H9 (cell line): ENCODE measurements at places on chromosomes 1 and 21. TPM values are rescaled to one million over a fixed set of nuclear protein-coding genes. Genes with fewer than 3 reads are reported as not detected.

GRCh38 chr1:152728986-152729385, 21.0 kb downstream of the LCE4A start:
- no peak overlapping the region for H3K27ac ChIP-seq
- DNase-seq, result no peak
- H3K4me3 ChIP-seq, result no peak overlapping the region
- no peaks in the 10 kb centered on the region; the same call in 1 of the 2 replicates for H3K36me3 ChIP-seq

DNA sequence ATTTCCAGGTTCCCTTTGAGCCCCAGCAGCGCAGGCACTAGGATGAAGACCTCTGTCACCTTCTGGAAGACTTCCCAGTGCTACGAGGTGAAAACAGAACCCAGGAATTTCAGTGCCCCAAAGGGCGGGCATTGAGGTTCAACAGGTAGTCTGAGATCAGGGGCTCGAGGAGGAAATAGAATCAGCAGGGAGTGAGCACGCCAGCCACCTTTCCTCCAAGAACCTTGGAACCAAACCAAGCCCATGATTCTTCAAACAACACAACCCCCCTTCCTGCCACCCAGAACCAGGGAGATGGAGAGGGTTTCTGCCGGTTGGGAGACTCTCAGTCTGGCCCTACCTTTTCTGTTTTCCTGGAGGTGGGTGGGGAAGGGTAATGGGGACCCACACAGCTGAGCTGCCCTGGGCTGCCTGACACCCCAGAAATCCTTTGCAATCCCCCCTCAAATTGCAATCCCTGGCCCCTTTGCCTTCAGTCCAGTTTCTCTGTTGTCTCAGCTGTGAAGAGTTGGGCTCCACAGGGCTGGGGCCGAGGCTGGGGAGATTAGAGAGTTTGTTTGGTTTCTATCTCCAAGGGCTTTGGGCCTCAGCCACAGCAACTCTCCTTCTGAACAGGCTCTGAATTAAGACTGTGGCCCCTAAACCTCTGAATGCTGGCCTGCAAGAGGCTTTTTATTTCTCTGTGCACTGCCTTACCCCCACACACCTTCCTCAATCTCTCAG, 11.9 kb downstream of the SLC41A1 start:
- no peaks in the 10 kb centered on the region for H3K27me3 ChIP-seq
- no peak overlapping the region for H3K4me3 ChIP-seq
- no peaks in the 10 kb centered on the region for H3K4me1 ChIP-seq
- peaks cover 36% of the 10 kb centered on the region for H3K36me3 ChIP-seq
- no peak for DNase-seq
- no peak overlapping the region for H3K27ac ChIP-seq

The ITGB2 gene
- total RNA-seq, result 0.61 and 1.1 TPM in 2 replicates

The NBPF11 gene
- total RNA-seq, result 9.0 and 9.2 TPM in 2 replicates

GRCh38 chr1:177969109-177969508, 749 bp downstream of the SEC16B start:
- no peaks in the 10 kb centered on the region for H3K4me1 ChIP-seq
- no peak for DNase-seq
- no peak overlapping the region for H3K4me3 ChIP-seq
- H3K27me3 ChIP-seq, result no peaks in the 10 kb centered on the region

GRCh38 chr1:81867235-81867634, 66.5 kb downstream of the ADGRL2 start:
- no peaks in the 10 kb centered on the region for H3K27me3 ChIP-seq
- H3K4me1 ChIP-seq, result no peaks in the 10 kb centered on the region
- peaks cover 46% of the 10 kb centered on the region for H3K36me3 ChIP-seq
- no peak for DNase-seq
- no peak overlapping the region for H3K27ac ChIP-seq

DNA sequence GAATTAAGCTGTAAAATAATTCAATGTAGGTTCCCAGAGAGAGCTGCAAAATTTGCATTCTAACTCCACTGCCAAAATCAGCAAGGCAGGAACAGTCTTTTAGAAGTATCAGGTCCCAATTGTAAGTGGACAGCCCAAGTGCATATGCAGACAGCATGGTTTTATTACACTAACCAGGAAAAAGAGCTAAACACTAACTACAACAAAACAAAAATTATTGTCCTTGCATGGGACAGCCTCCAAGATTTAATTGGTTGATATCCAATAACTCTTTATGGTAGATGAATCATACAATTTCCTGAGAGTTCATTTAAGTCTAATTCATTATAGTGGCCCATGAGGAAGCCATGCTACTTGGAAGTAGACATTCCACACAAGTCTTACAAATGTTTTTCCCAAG, 154.3 kb upstream of the ZNF648 start:
- H3K27ac ChIP-seq, result no peak overlapping the region
- H3K4me3 ChIP-seq, result no peak overlapping the region
- H3K4me1 ChIP-seq, result no peaks in the 10 kb centered on the region

DNA sequence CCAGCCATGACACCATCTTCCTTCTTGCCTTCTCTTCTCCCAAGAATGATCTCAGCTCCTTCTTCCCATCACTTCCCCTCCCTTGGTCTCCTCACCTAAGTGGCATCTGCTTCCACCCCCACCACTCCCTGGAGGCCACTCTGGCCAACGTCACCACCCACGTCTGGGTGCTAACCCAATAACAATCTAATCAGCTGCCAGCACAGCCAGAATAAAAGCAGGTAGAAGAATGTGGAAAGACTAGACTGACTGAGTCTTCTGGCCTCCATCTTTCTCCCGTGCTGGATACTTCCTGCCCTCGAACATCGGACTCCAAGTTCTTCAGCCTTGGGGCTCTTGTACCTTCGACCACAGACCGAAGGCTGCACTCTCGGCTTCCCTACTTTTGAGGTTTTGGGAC, 245.3 kb upstream of the CSF3R start:
- no peaks in the 10 kb centered on the region; the same call in 1 of the 2 replicates for H3K4me1 ChIP-seq
- H3K27ac ChIP-seq, result no peak overlapping the region

The MYOG gene
- total RNA-seq, result not detected in 2 replicates

The LCE1D gene
- total RNA-seq, result not detected in 2 replicates

The MIXL1 gene
- total RNA-seq, result 4.7 and 4.9 TPM in 2 replicates

DNA sequence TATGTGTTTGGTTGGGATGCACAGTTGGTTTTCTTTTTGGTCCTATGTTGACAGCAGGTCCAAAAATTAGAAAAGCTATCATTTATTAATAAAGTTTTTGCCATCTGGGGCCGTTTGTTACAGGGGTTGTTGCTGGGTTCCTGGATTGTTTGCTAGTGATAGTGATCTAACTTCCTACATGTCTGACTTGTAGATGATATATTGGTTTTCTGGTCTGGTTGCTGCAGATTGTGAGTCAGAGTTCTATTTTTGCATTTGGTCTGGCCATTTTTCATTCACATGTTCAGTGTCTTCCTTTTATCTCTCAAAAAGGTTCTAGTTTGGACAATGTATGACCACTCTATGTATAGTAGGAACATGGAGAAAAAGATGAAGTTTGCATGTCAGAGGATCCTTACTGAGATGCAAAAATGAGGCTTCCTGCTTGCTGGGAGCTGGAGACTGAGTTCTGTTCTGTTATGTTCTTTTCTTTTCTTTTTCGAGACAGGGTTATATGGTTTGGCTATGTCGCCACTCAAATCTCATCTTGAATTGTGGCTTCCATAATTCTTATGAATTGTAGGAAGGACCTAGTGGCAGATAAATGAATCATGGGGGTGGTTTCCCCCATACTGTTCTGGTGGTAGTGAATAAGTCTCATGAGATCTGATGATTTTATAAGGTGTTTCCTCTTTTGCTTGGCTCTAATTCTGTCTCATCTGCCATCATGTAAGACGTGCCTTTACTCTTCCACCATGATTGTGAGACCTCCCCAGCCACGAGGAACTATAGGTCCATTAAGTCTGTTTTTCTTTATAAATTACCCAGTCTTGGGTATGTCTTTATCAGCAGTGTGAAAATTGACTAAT, 4.2 kb upstream of the NVL start:
- H3K36me3 ChIP-seq, result no peaks in the 10 kb centered on the region
- no peaks in the 10 kb centered on the region for H3K27me3 ChIP-seq
- no peak overlapping the region for H3K4me3 ChIP-seq
- H3K4me1 ChIP-seq, result 0 out of 2 replicates have a peak, but pooled peaks cover under 1% of the 10 kb centered on the region

The PTGER3 gene
- total RNA-seq, result 0.26 TPM in 2 replicates

DNA sequence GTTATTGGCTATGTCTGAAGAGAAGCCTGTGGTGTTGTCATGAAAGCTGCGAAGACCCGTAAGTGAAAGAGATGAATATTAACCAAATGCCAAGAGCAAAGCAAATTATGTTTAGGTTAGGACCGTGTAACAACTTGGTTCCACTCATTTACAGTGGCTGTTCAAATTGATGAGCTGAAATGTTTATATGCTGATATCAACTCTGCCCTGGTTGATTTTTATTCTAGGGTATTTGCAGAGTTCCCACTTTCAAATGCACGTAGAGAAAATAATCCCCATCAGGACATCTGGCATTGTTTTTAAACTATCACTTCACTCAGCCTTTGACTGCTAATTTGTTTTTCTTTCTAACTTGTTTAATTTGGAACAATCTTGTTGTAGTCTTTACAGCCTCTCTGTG, 581.6 kb upstream of the ADAMTS5 start:
- DNase-seq, result no peak
- no peak overlapping the region for H3K4me3 ChIP-seq
- no peaks in the 10 kb centered on the region for H3K4me1 ChIP-seq
- no peaks in the 10 kb centered on the region for H3K27me3 ChIP-seq

The PRRX1 gene
- total RNA-seq, result not detected in 2 replicates

- H3K27ac ChIP-seq, result no peak overlapping the region
- H3K27me3 ChIP-seq, result no peaks in the 10 kb centered on the region
- H3K4me1 ChIP-seq, result no peaks in the 10 kb centered on the region
- H3K36me3 ChIP-seq, result peaks cover 9% of the 10 kb centered on the region
- no peak overlapping the region for H3K4me3 ChIP-seq
Observed at GRCh38 chr21:41976611-41977010, 22.8 kb upstream of the C2CD2 start.

The GFI1 gene
- 0.11 TPM in 1 of 2 replicates, not detected in the other for total RNA-seq

- no peaks in the 10 kb centered on the region for H3K27me3 ChIP-seq
- no peaks in the 10 kb centered on the region for H3K4me1 ChIP-seq
- H3K27ac ChIP-seq, result no peak overlapping the region
- no peaks in the 10 kb centered on the region for H3K36me3 ChIP-seq
- H3K4me3 ChIP-seq, result no peak overlapping the region
Observed at GRCh38 chr1:25031966-25032667, 102.0 kb upstream of the RUNX3 start.

GRCh38 chr1:1307923-1308755, at the start of the genes ACAP3 and PUSL1:
Gene ACAP3 (minus strand): TSS chr1:1307930. CDS start chr1:1307815, 115 bp downstream.
Gene PUSL1 (plus strand): TSS chr1:1308597. CDS start chr1:1308644, 47 bp downstream.
- H3K4me1 ChIP-seq, result peaks cover 5% of the 10 kb centered on the region; the same call in 1 of the 2 replicates
- peak within 1 kb of the TSS; percentile 80 for H3K4me3 ChIP-seq
- no peaks in the 10 kb centered on the region for H3K27me3 ChIP-seq
- peak; percentile 83 for DNase-seq
- H3K36me3 ChIP-seq, result peaks cover 18% of the 10 kb centered on the region

DNA sequence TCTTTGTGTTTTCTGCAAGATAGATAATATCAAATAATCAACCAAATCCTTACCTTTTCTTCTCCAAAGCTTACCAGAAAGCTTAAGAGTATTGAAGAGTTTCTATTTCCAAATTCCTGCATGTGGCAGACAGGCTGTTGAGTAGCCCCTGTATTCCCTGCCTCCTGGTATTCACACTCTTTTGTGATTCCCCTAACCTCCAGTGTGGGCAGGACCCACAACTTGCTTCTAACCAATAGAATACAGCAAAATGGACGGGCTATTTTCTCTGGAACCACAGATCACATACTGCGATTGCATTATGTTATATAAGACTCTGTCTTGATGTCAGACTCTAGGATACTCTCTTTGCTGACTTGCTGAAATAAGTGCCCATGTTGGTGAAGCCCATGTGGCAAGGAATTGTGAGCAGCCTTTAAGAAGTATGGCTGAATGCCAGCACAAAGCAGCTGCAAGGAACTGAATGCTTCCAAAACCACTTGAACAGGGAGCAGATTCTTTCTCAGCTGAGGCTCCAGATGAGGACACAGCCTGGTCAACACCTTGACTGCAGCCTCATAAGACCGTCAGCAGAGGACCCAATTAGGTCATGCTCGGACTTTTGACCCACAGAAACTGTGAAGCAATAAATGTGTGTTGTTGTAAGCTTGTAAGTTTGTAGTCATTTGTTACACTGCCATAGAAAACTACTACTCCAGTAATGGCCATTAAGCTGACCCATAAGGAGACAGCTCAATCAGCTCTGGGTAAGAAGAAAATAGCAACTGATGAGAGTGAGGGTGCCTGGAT, 47.9 kb upstream of the PLXNA2 start:
- H3K4me1 ChIP-seq, result peaks cover 9% of the 10 kb centered on the region; the same call in 1 of the 2 replicates
- H3K36me3 ChIP-seq, result no peaks in the 10 kb centered on the region
- H3K4me3 ChIP-seq, result no peak overlapping the region
- no peaks in the 10 kb centered on the region for H3K27me3 ChIP-seq

DNA sequence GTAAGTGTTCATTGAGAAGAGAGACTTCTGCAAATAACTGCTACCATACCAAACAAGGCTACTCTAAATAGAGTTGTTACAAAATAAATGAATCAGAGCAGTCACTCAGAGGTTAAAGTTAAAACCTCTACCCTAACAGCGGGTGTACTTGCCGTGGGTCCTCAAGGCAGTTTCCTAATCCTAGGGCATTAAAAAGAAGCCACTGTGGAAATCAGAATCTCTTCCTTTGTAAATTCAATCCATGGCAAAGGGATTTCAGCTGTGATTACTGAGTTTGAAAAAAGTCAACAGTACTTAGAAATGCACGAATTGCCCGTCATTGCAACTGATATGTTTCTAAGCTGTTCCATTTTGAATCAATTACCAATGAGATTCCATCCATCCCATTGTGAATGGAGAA, 13.5 kb downstream of the TBX15 start:
- no peak for DNase-seq
- H3K27me3 ChIP-seq, result peaks cover 31% of the 10 kb centered on the region
- no peak overlapping the region for H3K4me3 ChIP-seq
- H3K4me1 ChIP-seq, result no peaks in the 10 kb centered on the region
- H3K36me3 ChIP-seq, result no peaks in the 10 kb centered on the region
- H3K27ac ChIP-seq, result no peak overlapping the region

The CD1C gene
- not detected in 2 replicates for total RNA-seq

DNA sequence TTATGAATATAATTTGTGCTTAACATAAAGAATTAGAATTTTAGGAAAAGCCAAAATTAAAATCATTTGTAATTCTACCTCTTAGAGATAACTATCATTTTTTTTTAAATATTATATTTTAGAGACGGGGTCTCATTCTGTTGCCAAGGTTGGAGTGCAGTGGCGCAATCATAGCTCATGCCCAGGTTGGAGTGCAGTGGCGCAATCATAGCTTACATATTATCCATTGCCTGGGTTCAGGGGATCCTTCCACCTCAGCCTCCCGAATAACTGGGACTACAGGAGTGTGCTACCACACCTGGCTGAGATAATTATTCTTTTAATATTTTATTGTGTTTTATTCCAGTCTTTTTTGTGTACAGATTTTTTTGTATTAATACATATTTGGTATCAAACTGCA, 8.3 kb downstream of the RASAL2 start:
- no peak overlapping the region for H3K4me3 ChIP-seq
- no peaks in the 10 kb centered on the region for H3K27me3 ChIP-seq
- H3K4me1 ChIP-seq, result 0 out of 2 replicates have a peak, but pooled peaks cover 4% of the 10 kb centered on the region
- no peak overlapping the region for H3K27ac ChIP-seq
- no peak for DNase-seq

The LORICRIN gene
- not detected in 2 replicates for total RNA-seq

GRCh38 chr1:182601416-182601786, 2.8 kb downstream of the RGS16 start:
- H3K4me3 ChIP-seq, result no peak overlapping the region
- no peak overlapping the region for H3K27ac ChIP-seq
